OCI-M1 (cell line): ENCODE measurements at places on chromosomes 11 and 22.

- DNase-seq: peak; percentile 71
These were observed 39.3 kb downstream of the AMBRA1 start for GRCh38 chr11:46554213-46555147.

GRCh38 chr11:90326647-90327046 is 103.8 kb upstream of the CHORDC1 start:
- DNase-seq: peak; percentile 14

DNA sequence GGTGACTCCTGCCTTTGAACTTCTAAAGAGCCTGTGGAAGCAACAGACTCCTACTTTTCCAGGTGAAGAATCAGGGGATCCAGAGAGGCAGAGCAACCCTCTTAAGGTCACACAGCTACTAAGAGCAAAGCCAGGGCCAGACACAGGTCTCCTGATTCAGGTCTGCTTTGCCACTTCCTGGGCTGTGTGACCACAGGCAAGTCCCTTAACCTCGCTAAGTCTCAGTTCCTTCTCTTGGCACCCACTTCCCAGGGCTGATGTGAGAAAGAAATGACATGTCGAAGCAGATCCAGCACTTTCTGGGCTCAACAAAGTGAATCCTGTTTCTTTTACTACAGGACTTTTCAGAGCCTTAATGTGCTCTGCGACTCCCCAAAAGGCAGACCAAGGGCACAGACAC is 30.2 kb downstream of the UQCR10 start:
- no peak for DNase-seq

DNA sequence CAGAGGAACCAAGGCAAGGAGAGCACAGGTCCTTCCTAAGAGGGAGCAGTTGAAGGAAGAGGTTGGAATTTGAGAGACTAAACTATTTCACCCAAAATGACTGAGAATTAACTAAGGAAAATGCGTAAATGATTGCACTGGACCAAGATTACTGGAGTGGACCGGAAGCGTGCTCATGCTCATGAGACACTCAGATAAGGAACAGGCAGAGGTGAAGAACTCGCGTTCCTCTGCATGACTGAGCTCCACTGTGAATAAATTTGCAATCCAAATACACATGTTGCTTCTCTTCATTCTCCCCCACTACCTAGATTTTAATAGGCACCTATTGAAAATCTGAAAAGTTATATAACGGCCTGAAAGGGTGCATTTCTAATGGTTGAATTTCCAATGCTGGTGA is 207.0 kb downstream of the KIRREL3 start:
- DNase-seq: no peak

GRCh38 chr11:119664063-119664572 is 64.9 kb downstream of the NECTIN1 start:
- no peak for DNase-seq
